ENCODE measurements at places on chromosomes 1 and 21.

- DNase-seq: no peak
Observed at GRCh38 chr21:28639737-28640136, 352.9 kb downstream of the LTN1 start.

DNA sequence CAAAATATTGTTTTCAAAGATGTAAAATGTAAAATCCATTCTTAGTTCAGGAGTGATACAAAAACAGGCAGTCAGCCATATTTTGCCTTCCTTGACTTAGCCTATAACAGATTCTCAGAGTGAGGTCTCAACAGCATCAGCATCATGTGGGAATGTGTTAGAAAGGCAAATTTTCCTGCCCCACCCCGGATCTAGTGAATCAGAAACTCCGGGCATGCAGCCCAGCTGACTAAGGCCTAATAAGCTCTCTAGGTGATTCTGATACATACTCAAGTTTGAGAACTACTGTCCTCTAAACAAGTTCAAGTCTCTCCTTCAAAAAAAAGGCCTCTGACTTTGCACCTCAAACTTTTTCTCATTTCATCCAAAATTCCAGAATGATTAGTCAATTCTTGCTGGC, 46.9 kb upstream of the PRRC2C start:
- DNase-seq: no peak

DNA sequence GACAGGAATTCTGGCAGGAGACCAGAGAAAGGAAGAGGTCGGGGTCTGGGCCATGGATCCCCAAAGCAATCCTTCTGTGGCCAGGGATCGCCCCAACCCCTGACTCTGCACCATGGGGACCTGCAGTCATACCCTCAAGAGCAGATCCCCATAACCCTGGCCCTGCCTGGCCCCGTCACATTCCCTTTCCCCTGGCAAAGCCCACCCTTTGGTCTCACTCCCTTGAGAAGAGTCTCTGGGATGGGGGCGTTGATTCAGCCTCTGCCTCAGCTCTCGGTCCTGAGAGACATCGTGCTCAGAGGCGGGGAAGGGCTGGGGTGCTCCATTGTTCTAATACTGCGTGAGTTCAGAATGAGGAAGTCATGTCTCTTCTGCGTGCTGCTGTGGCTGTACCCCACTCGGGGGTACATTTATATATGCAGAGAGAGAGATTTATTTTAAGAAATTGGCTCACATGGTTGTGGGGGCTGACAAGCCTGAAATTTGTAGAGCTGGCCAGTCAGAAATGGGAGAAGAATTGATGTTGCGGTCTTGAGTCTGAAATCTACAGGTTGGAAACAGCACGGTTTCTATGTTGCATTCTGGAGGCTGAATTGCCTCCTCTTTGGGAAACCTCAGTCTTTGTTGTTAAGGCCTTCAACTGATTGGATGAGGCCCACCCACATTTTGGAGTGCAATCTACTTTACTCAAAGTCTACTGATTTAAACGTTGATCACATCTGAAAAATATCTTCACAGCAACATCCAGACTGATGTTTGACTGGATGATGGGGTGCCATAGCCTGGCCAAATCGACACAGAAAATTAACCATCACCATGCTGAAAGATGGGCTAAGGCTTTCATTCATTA, 4.2 kb upstream of the PADI2 start:
- DNase-seq: no peak

DNA sequence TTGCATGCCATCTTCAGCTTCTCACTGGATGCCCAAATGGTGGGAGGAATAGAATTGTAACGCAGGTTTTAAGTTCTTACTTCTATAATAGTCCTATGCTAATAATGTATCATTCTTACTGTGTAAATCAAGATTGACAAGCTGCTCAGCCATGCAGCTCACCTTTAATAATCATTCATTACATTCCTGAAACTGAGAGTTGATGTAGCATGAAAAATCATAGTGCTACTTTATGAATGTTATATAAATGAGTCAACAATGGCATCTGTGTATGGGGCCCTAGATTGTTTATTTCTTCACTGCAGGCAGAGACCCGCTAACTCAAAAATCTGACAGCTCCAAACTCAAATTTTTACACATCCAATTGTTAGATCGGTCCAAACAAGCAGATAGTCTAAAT, 34.4 kb downstream of the FH start:
- no peak for DNase-seq

DNA sequence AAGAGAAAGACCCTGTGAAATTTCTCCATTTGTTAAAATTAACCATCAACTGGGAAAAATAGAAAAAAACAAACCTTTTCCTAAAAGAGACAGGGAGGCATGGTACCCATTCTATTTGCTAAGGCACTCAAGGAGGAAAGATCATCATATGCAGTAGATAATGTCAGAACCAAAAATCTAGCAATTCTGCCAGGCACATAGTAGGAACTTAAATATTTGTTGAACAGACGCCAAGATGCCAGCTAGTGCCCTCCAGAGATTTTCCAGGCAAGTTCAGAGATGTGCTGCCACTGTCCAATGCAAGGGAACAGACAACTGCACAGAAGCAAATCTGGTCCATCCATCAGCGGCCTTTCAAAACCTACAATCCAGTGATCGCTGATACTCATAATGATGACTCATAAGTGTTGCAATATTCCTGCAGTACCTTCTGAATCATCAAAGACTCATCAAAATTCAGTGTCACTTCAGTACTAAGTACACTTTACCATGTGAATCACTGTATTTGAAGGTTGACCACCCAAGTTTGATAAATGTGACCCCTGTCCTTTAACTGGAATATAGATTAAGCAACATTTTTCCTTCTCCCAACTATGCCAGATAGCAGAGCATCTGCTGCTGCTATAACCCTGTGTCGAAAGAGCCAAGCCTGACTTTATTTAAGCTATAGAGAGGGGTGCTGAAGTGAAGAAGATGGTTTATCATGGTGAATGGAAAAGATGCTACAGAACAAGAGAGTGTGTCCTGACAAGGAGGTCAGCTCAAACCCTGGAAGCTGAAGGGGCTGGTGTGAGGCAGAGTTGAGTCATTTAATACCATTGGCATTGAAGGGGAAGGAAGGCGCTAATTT, 99.1 kb downstream of the MT1HL1 start:
- DNase-seq: no peak

GRCh38 chr1:158933621-158934020, 2.3 kb downstream of the PYHIN1 start:
- no peak for DNase-seq

DNA sequence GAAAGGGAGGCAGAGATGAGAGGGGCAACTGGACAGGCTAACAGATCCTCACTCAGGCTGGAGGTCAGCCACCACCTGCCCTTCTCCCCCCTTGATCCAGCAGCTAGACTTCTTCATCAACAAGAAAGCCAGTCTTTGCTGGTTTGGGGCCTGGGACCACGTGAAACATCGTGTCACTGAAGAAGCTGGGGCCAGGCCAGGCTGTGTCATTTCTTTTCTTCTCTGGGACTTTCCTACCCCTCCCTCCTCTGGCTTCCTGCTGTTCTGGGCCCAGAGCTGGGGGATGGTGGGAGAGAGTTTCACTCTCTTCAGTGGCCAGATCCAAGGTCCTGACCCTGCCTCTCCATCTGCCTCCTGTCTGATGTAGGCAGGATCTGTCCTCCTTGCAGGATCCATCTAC, 18.1 kb upstream of the SLC26A9 start:
- DNase-seq: no peak

GRCh38 chr1:18256282-18257235, 149.0 kb downstream of the IGSF21 start:
- DNase-seq: no peak

- no peak for DNase-seq
Observed at GRCh38 chr21:32538147-32538792, 47.1 kb downstream of the TCP10L start.

DNA sequence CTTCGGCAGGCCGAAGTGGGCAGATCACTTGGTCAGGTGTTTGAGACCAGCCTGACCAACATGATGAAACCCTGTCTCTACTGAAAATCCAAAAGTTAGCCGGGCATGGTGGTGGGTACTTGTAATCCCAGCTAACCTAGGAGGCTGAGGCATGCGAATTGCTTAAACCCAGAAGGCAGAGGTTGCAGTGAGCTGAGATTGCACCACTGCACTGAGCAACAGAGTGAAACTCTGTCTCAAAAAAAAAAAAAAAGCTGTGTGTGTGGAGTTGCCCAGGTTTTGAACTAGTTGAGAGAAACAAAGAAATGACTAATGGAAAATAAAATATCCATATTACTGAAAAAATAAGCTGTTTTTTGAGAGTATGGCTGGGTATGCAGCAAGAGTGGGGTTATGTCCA, 100.2 kb downstream of the GTF2B start:
- DNase-seq: no peak

DNA sequence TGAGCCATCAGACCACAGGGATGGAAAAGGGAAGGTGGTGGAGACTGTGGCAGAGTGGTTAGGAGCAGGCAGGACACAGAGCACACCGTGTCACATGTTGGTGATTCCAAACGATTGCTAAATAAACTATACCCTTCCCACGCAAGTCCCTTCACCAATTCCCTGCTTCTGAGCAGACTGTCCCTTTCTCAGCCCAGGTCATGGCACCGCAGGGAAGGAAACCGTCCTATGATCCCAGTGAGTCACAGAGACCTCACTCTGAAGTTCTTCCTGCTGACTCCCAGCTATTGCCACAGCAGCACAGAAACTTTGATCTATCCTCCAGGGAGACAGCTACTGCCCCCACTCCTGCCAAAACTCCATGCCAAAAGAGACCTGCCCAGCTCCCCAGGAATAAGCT, 19.2 kb downstream of the RIMS3 start:
- no peak for DNase-seq

DNA sequence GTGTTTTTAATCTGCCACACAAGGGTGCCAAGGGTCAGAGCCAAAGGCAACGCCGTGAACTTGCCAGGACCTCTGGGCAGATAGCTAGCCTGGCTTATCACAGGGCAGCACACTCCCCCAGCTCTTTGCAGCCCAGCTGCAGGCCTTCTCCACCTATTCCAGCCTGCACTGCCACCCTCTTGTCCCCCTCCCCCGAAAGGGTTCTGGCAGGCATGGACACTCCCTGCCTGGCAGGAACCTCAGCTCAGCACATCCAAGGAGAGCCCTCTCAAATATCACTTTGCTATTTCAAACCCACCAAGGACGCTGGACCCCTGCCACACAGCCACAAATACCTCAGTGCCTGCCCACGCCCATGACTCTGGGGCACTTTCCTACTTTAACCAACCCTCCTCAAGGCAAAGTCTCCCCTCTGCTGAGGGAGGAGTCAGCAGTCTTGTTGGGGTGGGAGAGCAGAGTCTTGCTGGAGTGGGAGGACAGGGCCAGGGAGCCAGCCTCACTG, 9.1 kb downstream of the SSBP3 start:
- no peak for DNase-seq

- DNase-seq: no peak
Observed at GRCh38 chr21:41405321-41405720, 20.7 kb upstream of the MX1 start.

GRCh38 chr1:213034713-213035112, 16.3 kb upstream of the RPS6KC1 start:
- DNase-seq: no peak

Data from stimulated activated CD4-positive, alpha-beta T cell treated with anti-CD3 and anti-CD28 coated beads, Interleukin-12 subunit alpha, Interleukin-12 subunit beta, amount 100 ng/mL, for 24 hours (primary cell).